ENCODE measurements at places on chromosomes 5 and 9. TPM values are rescaled to one million over a fixed set of nuclear protein-coding genes. Genes with fewer than 3 reads are reported as not detected.

EGFL7 gene
- 20.7 TPM for total RNA-seq

SPINK1 gene
- 930 TPM for total RNA-seq

NOXA1 gene
- total RNA-seq: 14.3 TPM

SARDH gene
- 6.8 TPM for total RNA-seq

SH3TC2 gene
- 8.6 TPM for total RNA-seq

JAKMIP2 gene
- 13.8 TPM for total RNA-seq

DMRT3 gene
- total RNA-seq: 0.74 TPM

- no peaks in the 10 kb centered on the region for H3K36me3 ChIP-seq
- H3K4me1 ChIP-seq: peaks cover 13% of the 10 kb centered on the region
- H3K4me3 ChIP-seq: no peak overlapping the region
- DNase-seq: no peak
- peaks cover 6% of the 10 kb centered on the region for H3K27me3 ChIP-seq
Measured at GRCh38 chr9:83330207-83331196, 207.7 kb downstream of the FRMD3 start.

- H3K4me1 ChIP-seq: peaks cover 46% of the 10 kb centered on the region
- H3K36me3 ChIP-seq: peaks cover 32% of the 10 kb centered on the region
- no peak for DNase-seq
- no peaks in the 10 kb centered on the region for H3K27me3 ChIP-seq
- H3K27ac ChIP-seq: no peak overlapping the region
Measured at GRCh38 chr9:27473111-27473529, 51.0 kb upstream of the IFNK start.

- no peaks in the 10 kb centered on the region for H3K27me3 ChIP-seq
- H3K4me3 ChIP-seq: no peak overlapping the region
- no peaks in the 10 kb centered on the region for H3K36me3 ChIP-seq
- no peak for DNase-seq
- peaks cover 3% of the 10 kb centered on the region for H3K4me1 ChIP-seq
Measured at GRCh38 chr5:21910731-21911130, 942.4 kb downstream of the CDH12 start.

DNA sequence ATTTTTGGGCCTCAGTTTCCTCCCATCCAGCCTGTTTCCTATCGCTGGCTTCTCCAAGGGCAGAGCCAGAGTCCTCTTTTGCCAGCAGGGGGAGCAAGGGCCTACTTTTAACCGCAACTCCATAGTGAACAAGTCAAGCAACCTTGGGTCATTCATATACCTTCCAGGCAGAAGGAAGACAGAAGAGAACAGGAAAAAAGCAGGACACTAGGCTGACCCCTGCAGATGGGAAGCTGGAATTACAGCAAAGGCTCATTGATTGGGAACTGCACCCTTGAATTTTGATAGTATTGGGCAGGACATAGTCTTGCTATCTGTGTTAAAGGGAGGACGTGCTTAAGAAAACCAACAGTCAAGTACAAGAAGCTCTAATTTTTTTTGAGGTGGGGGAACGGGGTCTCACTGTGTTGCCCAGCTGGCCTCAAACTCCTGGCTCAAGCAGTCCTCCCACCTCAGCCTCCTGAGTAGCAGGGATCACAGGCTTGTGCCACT is 30.1 kb downstream of the QRFP start:
- DNase-seq: no peak
- H3K36me3 ChIP-seq: peaks cover 31% of the 10 kb centered on the region
- no peaks in the 10 kb centered on the region for H3K27me3 ChIP-seq
- H3K27ac ChIP-seq: peak overlapping the region; percentile 55
- H3K4me3 ChIP-seq: no peak overlapping the region
- H3K4me1 ChIP-seq: peaks cover 44% of the 10 kb centered on the region

- no peak overlapping the region for H3K27ac ChIP-seq
- H3K27me3 ChIP-seq: no peaks in the 10 kb centered on the region
- peaks cover 5% of the 10 kb centered on the region for H3K4me1 ChIP-seq
- no peak for DNase-seq
- no peak overlapping the region for H3K4me3 ChIP-seq
Measured at GRCh38 chr9:136700959-136701667, 11.3 kb upstream of the DIPK1B start.

DNA sequence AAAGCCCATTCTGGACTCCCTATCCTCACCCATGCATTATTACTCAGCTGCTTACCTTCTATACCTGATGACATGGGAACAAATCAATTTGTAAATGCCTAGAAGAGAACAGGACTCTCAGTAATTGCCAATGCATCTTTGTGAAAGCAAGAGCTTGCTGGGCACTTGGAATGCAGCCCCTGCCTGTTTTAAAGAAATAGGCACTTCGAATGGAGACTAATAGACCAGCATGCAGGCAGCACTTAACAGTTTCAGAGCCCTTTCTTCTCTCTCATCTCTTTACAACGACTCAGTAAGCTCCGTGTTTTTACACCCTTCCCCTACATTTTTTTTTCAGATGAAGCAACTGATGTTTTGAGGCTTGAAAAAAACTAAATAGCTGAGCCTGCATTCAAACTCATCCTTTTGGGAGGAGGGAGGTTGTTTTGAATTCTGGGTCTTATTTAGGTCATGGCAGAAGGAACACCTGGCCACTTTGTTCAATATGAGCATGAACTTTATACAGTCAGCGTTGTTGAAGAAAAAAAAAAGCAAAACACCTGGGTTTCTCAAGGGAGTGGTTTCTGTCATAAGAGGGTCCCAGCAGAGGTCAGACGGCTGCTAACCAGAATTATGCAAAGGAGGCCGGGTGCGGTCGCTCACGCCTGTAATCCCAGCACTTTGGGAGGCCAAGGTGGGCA is 34.6 kb upstream of the WHRN start:
- H3K36me3 ChIP-seq: no peaks in the 10 kb centered on the region
- peaks cover 5% of the 10 kb centered on the region for H3K4me1 ChIP-seq
- peaks cover 6% of the 10 kb centered on the region for H3K27me3 ChIP-seq

DNA sequence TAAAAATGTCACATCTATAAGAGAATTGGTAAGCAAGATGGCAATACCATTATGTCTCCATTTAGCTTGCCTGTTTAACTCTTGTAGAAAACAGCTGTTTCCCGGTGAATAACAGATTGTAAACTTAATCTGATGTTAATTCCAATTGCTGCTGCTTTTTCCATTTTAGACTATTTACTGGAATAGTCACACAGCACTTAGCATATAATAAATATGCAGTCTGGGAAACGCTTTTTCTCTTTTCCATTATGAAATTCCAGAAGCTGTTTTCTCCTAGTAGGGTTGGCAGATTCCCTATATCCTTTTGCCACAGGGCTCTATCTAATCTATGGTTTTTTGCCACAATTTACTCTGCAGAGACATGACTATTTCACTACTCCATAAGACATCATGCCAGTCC is 148.0 kb downstream of the CEMIP2 start:
- no peaks in the 10 kb centered on the region for H3K36me3 ChIP-seq
- no peak for DNase-seq
- H3K4me1 ChIP-seq: no peaks in the 10 kb centered on the region
- H3K27ac ChIP-seq: no peak overlapping the region

GRCh38 chr5:16467363-16468219 is 2.0 kb upstream of the ZNF622 start:
- DNase-seq: no peak
- H3K4me1 ChIP-seq: peaks cover 44% of the 10 kb centered on the region
- no peaks in the 10 kb centered on the region for H3K27me3 ChIP-seq
- H3K27ac ChIP-seq: peak overlapping the region; percentile 19
- H3K36me3 ChIP-seq: peaks cover 11% of the 10 kb centered on the region

GRCh38 chr9:35490910-35491465 is 1.1 kb downstream of the RUSC2 start:
- peaks cover 29% of the 10 kb centered on the region for H3K4me1 ChIP-seq
- peak overlapping the region; percentile 90 for H3K4me3 ChIP-seq
- H3K36me3 ChIP-seq: no peaks in the 10 kb centered on the region
- peaks cover 5% of the 10 kb centered on the region for H3K27me3 ChIP-seq
- H3K27ac ChIP-seq: peak overlapping the region; percentile 80

DNA sequence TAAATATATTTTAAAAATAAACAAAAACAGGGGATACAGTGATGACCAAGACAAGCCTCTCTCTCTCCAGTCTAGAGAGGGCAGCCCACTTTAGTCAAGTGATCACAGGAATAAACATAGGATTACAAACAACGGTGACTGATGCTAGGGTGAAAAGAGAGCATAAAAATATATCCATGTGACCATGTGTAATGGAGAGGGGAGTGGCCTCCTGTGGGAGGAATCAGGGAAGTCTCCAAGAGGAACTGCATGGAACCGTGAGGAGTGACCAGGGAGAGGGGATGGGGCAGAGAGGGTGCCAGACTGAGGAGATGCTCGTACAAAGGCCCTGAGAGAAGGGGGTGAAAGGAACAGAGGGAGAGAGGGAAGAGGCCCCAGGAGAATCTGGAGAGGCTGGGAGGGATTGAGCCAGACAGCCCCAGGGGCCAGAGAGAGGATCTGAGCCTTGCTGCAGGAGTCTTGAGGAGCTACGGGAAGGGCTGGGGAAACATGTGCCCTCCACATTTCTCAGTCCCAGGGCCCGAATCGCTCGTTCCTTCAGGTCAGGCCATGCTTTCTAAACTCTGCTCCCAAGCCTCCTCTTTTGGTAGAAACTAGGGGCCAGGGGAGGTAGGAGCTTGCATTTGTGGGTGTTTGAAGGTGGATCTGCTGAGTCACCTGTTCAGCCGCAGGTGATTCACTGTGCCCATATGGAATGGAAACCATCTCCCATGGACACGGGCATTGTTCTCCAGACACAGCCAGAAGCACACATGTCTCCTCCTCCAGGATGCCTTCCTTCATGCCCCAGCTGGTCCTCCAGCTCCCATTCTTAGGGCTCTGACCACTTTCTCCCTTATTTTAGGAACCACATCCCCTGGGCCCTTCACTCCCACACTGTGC is 63.8 kb downstream of the PAX5 start:
- H3K4me3 ChIP-seq: no peak overlapping the region
- no peak overlapping the region for H3K27ac ChIP-seq
- no peak for DNase-seq
- H3K4me1 ChIP-seq: no peaks in the 10 kb centered on the region

DNA sequence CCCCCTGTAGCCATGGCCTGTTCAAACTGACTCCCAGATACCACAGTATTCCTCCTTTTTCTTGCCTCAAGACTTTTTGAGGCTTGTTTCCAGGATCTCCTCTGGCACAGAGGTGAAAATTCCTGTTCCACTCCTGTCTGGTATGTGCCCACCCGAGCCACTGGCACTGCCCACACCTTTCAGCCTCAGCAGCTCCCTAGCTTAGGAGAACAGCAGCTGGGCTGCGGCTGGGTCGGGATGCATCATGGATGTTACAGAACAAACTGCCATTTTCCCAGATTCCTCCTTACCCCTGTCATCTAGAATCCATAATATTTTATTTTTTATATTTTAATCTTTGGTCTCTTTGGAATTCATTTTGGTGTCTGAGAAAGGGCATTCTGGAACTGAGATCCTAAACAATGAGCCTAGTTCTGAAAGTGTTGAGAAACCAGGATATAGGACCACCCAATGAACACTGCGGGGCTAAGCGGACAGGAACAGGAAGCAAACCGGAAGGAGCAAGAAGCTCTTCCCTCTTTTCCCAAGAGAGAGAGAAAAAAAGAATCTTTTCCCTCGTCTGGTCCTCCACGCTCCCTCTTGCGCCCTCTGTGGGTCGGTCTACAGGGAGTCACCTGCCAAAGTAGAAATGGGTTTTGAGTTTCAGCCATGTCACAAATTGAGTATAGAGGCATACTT is 12.5 kb downstream of the OR2S2 start:
- no peak overlapping the region for H3K27ac ChIP-seq
- no peaks in the 10 kb centered on the region for H3K36me3 ChIP-seq
- peak overlapping the region; percentile 82 for H3K4me3 ChIP-seq
- DNase-seq: peak; percentile 80

- DNase-seq: no peak
- no peaks in the 10 kb centered on the region for H3K27me3 ChIP-seq
- H3K4me3 ChIP-seq: no peak overlapping the region
- H3K36me3 ChIP-seq: peaks cover 28% of the 10 kb centered on the region
Measured at GRCh38 chr9:137639303-137640051, 20.7 kb downstream of the EHMT1 start.

DNA sequence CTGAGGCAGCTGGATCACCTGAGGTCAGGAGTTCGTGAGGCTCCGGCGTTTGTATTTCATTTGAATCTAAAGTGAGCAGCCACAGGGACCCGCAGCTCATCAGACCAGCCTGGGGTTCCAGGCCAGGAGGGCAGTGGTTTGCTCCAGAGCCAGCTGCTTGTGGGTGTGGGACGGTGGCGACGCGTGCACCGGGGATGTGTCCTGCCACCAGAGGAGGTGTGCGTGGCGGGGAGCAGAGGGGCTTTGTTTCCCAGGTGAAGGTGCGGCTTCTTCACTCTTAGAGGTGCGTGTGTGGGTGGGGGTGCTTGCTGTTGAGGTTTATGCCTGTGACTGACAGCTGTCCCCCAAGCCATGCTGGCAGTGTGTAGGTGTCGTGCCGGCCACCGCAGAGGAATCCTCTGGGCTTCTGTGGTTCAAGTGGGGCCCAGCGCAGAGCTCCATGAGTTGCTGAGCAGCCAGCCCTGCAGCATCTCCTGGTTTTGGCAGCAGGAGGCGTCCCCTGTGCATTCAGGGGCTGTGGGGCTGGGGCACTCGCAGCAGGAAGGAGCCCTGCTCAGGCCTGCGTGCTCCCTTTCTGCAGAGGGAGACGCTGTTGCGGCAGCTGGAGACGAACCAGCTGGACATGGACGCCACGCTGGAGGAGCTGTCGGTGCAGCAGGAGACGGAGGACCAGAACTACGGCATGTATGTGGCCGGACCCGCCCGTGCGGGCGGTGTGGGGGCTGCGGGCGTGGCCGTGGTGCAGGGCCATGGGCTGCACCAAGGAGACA is 6.9 kb upstream of the AJM1 start:
- H3K4me3 ChIP-seq: no peak overlapping the region
- no peak overlapping the region for H3K27ac ChIP-seq
- no peak for DNase-seq
- H3K27me3 ChIP-seq: no peaks in the 10 kb centered on the region
